Regular cardiac myocyte (primary cell): ENCODE measurements at places on chromosomes 3 and 15. TPM values are rescaled to one million over a fixed set of nuclear protein-coding genes. Genes with fewer than 3 reads are reported as not detected.

The PAQR9 gene
- total RNA-seq, result 0.19 and 0.28 TPM in 2 replicates

The SAMMSON gene
- total RNA-seq, result 0.28 TPM in 1 of 2 replicates, not detected in the other

The HYAL1 gene
- total RNA-seq, result 0.96 and 2.5 TPM in 2 replicates

The SLC4A7 gene
- 245 and 271 TPM in 2 replicates for total RNA-seq

The CCR9 gene
- total RNA-seq, result not detected in 2 replicates
